ENCODE measurements at places on chromosomes 7 and 10.

GRCh38 chr7:121516821-121517220 is 120.7 kb upstream of the FAM3C start:
- no peak for DNase-seq

DNA sequence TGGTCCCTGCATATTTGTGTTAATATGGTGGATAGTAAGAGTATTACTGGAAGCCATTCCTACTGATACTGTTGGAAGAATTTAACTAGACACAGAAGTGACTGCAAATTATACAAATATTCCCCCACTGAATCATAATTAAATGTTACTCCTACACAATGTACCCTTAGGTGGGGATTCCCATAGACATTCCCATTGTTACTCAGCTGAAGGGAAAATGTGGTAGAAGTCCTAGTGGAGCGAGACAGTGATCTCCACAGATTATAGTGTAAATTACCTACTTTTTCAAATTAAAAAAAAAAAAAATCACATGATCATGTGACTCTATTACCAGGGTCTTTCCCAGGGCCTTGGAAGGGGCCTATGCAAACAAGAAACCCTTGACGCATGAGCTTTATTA is 611.8 kb downstream of the LRMDA start:
- DNase-seq, result no peak

DNA sequence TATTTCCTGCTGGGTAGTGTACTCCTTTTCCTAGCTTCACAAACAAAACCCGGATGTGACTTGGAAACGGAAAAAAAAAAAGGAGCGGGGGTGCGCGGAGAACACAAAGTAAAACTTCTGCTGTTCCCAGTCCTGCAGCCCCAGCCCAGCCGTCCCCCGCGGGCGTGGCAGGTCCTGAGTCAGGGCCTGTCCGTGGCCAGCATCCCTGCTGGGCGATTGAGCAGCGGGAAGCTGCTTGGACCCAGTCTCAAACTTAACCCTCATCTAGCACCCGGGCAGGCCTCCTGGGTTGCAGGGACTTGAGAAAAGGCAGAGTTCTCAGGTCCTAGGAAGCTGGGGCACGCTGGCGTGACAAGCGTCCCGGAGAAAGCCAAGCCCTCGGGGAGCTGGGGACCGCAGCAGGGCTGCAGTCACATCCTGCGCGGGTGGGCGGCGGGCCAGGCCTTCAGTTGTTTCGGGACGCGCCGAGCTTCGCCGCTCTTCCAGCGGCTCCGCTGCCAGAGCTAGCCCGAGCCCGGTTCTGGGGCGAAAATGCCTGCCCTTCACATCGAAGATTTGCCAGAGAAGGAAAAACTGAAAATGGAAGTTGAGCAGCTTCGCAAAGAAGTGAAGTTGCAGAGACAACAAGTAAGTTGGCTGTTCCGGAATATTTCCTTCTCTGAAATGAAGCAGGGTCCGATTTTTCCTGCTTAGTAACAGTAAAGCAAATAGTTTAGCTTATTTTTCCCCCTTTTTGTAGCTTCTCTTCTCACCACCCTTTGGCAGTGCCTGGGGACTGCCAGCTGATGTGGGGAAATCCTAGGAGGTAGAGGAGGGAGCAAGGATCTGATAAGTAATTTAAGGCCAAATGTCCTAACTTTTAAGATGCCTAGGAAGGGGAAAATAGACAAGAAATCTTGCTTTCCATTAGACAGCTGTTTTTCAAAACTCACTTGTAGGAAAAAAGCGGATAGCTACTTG is at the start of gene GNG11:
Gene GNG11 (plus strand): TSS at position 129 of the 960 bp plus-strand sequence. CDS start 403 bp downstream, at position 532.
- no peak for DNase-seq

GRCh38 chr10:35992107-35992506 is 350.0 kb upstream of the FZD8 start:
- DNase-seq, result no peak

- DNase-seq, result no peak
Observed at GRCh38 chr10:16386855-16387254, 50.0 kb upstream of the PTER start.

- no peak for DNase-seq
Observed at GRCh38 chr7:140003913-140004382, 58.8 kb downstream of the PARP12 start.

DNA sequence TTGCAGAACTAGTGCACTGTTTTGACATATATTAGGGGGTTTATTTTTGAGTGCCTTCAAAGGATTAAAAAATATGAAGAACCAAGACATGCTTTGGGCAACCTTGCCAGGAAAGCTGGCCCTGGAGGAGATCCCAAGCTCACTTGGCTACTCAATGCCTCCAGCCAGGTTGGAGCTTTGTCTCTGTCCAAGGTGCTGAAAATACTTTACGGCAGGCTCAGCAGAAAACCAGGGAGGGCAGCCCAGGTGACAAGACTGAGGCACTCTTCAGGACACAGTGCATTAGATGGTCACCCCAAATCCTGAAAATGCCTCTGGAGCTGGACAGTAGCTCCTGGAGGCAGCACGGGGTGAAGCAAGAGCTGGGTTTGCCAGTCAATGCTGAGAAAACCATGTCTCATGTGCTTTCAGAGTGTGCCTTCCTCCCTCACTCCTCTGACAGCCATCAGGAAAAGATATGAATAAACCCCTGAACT is 5.8 kb upstream of the KCNH2 start:
- DNase-seq, result no peak

DNA sequence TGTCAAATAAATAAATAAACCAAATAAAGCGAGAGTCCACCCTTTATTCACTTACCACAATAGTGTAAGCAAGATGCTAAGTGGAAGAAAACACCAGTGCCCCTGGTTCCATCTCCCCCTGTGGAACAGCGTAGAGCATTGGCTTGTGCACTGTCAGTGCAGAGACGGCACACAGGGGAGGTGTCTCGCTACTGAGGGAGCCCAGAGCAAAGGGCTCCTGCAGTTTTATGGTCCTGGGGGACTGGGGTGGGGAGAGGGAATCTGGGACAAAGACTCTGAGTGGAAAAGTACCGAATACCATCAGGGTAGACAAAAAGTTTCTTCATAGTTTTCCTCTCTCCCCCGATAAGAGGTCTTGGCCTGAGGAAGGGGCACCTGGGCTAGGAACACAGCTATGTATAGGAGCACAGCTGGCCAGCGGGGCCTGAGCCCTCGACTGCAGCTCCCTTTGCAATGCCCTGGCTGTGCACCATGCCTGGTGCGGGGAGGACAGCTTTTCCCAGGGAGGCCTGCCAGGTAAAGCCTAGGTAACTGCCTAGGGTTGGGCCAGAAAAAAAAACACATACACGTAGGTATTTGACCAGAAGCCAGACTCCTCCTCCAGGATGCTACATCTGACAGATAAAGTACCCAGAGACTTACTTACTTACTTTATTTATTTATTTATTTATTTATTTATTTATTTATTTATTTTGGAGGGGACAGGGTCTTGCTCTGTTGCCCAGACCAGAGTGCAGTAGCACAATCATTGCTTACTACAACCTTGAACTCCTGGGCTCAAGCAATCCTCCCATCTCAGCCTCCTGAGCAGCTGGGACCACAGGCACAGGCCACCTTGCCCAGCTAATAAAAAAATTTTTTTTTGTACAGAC is 88.8 kb upstream of the KIF5B start:
- no peak for DNase-seq

DNA sequence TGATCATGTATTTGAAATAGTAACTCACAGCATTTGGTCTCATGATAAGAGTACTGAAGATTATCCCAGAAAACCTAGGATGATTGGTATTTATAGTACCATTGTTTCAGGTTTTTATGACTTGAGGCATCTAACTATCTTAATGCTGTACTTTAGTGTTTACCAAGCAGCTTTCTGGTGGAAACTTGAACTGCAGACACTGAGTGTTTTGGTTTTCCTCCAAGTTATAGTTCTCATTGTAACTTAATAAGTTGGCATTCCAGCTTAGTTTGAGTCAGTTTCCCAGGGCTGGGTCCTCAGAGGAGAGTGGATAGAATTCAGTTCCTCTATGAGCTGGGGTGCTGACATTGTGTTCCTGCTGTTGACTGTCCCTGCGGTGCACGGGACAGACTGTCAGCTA is 50.4 kb downstream of the SEC23IP start:
- no peak for DNase-seq

DNA sequence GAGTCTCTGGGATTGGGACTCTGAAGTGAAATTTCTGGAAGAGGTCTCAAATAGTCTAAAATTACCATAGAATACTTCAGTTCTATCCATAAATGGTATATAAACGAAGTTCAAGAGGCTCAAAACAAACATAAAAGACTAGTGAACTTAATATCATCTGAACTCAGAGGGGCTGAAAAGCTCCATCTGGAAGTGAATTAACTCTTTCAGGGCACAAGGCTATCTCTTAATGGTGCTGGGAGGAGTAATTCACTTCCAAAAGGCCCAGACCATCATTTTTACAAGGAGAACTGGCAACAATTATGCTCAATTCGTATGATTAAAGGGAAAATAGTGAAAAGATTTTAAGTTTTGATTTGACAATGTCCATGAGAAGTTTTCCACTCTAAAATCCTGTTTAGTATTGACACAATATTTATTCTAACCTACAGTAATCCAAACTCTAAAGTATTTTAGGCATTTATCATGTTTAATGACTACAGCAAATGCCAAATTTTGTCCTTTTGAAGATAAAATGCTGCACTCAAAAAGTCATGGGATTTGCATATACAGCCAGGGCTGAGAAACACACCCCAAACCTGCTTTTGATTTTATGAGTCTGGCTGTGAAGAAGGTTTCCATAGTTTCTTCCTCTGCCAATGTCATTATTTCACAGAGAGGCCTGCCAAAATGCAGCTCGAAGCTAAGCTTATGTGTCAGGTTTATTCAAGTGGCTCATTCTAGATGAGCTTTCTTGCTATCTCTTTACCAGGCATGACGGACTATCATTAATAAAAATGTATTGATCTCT is 143.9 kb downstream of the HIBADH start:
- no peak for DNase-seq

DNA sequence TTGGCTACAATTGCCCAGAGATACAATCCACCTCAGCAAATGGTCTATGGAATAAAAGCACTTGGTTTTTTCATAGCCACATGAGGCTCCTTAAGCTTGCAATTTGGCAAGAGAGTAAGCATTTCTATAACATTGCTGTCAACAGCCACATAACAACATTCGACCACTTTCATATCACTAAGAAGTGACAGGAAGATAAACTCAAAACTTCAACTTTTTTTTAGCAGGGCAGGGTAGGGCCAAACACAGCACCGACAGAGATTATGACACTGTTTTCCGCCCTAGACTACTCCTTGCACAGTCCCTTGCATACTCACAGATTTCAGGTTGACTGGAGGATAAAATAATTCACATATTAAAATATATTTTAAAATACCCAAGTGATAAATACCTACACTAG is 185.4 kb downstream of the JAZF1 start:
- no peak for DNase-seq

DNA sequence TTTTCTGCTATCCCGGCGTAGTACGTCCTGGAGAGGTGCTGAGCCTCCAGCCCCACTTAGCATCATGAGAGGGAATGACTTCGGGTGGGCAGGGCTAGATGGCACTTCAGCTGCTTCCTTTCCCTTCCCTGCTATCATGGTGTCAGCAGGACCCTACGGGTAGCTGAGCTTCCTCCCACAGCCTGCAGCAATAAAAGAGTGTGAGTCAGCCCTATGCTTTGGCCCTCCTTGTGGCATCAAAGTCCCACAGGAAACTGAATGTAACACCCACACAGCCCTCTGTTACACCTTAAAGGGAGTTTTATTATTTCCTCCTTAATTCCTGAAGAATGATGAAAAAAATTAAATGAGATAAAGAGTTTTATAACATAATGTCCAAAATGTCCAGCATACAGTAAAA is 458.1 kb downstream of the RPS24 start:
- no peak for DNase-seq

- no peak for DNase-seq
Observed at GRCh38 chr10:35882422-35883150, 240.5 kb upstream of the FZD8 start.

- DNase-seq, result no peak
Observed at GRCh38 chr7:82294382-82294784, 149.2 kb downstream of the CACNA2D1 start.

- no peak for DNase-seq
Observed at GRCh38 chr10:22670788-22671187, 43.6 kb downstream of the PIP4K2A start.

GRCh38 chr7:87831097-87831496 is 45.1 kb downstream of the SLC25A40 start:
- no peak for DNase-seq

GRCh38 chr7:85896531-85896930 is 709.7 kb upstream of the SEMA3D start:
- DNase-seq, result no peak

DNA sequence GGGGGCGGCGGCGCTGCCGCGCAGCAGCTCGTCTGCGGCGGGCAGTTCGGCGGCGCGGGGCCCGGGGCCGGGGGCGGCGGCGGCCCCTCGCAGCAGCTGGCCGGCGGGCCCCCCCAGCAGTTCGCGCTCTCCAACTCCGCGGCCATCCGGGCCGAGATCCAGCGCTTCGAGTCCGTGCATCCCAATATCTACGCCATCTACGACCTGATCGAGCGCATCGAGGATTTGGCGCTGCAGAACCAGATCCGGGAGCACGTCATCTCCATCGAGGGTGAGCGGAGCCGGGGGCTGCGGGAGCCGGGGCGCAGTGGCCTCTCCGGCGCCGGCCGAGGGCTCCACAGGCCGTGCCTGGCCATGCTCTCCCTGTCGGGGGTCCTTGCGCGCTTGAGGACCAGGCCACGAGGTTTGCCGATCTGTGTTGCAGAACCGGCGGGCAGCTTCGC is 548 bp downstream of the AGAP3 start:
- DNase-seq, result no peak

All from activated CD4-positive, alpha-beta T cell treated with anti-CD3 and anti-CD28 coated beads for 1 hour (primary cell).